Mesendoderm (in vitro differentiated cells): ENCODE measurements at places on chromosomes 7 and 10.

- H3K4me1 ChIP-seq: no peaks in the 10 kb centered on the region
- no peak overlapping the region for H3K27ac ChIP-seq
- no peak for DNase-seq
- no peaks in the 10 kb centered on the region for H3K27me3 ChIP-seq
These were observed 64.9 kb upstream of the GNA12 start for GRCh38 chr7:2909043-2909442.

DNA sequence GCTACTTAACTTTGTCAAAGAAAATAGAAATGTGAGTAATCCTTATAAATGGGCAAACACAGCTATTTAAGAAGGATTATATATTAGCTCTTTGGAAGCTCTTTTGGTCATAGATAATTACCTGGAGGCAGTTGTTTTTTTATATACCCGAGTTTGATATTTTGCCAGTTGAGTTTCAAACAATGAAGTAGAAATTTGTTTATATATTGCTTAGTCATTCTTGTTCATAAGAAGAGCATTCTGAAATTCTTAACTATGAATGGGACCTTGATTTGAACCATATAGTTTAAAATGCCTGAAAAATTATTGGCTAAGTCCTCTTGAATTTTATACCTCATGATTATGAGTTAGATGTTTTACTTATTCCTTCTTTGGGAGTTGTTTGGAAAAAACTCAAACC is 36.4 kb downstream of the MINPP1 start:
- no peak overlapping the region for H3K4me3 ChIP-seq
- H3K27ac ChIP-seq: no peak overlapping the region
- no peak for DNase-seq
- H3K27me3 ChIP-seq: no peaks in the 10 kb centered on the region
- H3K36me3 ChIP-seq: no peaks in the 10 kb centered on the region

- H3K4me3 ChIP-seq: no peak overlapping the region
- no peak overlapping the region for H3K27ac ChIP-seq
- DNase-seq: no peak
- H3K36me3 ChIP-seq: peaks cover 54% of the 10 kb centered on the region
- H3K27me3 ChIP-seq: no peaks in the 10 kb centered on the region
These were observed 18.5 kb downstream of the EIF3B start for GRCh38 chr7:2373124-2373556.

- no peak overlapping the region for H3K27ac ChIP-seq
- H3K27me3 ChIP-seq: no peaks in the 10 kb centered on the region
- H3K4me1 ChIP-seq: peaks cover 8% of the 10 kb centered on the region
- no peaks in the 10 kb centered on the region for H3K36me3 ChIP-seq
- DNase-seq: peak; percentile 61
These were observed 74.2 kb upstream of the ANLN start for GRCh38 chr7:36315309-36315944.

DNA sequence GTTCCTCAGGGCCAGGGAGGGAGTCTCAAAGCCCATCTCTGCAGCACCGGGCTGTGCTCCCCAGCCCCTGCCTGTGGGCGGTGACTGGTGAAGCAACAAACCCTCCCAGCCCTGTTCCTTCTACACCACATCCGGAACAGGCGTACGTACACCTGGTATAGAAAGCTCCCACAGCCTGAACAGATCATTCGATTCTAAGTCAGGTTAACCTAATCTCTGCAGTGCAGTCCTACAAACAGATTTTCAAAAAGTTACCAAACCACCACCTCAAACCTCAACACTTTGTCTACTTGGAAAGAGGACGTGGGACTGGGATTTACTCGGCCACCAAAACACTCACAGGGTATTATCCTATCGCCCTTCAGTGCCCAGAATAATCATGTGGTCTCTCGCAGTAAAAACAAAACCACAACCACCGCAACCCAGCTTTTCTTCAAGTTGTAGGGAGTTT is 238.4 kb downstream of the DIP2C start:
- no peak overlapping the region for H3K27ac ChIP-seq
- no peak for DNase-seq
- no peak overlapping the region for H3K4me3 ChIP-seq
- H3K4me1 ChIP-seq: no peaks in the 10 kb centered on the region
- H3K36me3 ChIP-seq: no peaks in the 10 kb centered on the region
- H3K27me3 ChIP-seq: no peaks in the 10 kb centered on the region

DNA sequence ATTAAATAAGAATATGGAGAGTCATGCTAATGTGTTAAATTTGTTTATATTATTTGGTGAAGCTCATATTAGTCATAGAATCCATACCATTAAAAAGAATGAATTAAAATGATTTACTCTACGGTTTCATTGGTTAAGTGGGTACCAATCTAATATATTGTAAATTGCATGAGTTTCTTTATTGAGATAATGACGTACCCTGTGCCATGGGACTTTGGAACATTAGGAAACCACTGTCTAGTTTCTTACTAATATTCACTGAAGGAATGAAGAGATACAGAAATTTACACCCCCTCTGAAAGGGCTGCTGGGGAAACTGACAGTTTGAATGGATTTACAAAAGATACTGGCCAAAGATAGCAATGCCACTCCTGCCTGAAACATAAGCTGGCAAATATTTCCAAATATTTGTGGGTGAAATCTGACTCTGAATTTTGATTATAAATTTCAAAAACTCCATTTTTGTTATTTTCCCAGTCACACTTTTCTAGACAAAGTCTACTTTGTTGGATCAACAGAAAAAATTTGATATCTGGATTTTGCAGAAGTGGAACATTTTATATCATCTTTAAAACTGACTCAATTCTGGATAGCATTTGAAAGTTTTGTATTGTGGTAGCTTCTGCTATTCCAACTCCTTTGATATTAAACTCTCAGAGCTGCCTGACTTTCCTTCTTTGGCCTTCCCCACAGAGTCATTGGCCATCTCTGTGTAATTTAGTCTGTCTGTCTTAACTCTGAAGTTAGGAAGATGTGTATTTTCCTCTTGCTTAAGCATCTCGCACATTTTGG is 22.3 kb downstream of the MDFIC start:
- H3K4me3 ChIP-seq: no peak overlapping the region
- H3K36me3 ChIP-seq: no peaks in the 10 kb centered on the region
- H3K4me1 ChIP-seq: peaks cover 4% of the 10 kb centered on the region
- no peak overlapping the region for H3K27ac ChIP-seq
- H3K27me3 ChIP-seq: no peaks in the 10 kb centered on the region

GRCh38 chr7:130948822-130949221 is 214.8 kb upstream of the KLF14 start:
- H3K27ac ChIP-seq: no peak overlapping the region
- no peaks in the 10 kb centered on the region for H3K36me3 ChIP-seq
- no peaks in the 10 kb centered on the region for H3K27me3 ChIP-seq
- H3K4me3 ChIP-seq: no peak overlapping the region
- H3K4me1 ChIP-seq: no peaks in the 10 kb centered on the region

DNA sequence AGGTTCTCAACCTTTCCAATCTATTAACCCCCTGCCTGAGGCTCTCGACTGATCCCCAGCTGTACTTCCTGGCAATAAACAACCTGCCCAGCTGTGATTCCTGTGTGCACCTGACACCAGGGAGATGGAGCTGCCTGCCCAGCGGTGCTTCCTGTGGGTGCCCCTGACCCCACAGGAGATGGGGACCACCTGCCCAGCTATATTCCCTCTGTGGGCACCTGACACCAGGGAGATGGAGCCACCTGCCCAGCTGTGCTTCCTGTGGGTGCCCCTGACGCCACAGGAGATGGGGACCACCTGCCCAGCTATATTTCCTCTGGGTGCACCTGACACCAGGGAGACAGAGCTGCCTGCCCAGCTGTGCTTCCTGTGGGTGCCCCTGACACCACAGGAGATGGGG is 184.0 kb downstream of the DIP2C start:
- no peaks in the 10 kb centered on the region for H3K4me1 ChIP-seq
- H3K4me3 ChIP-seq: no peak overlapping the region
- no peak for DNase-seq
- peaks cover 3% of the 10 kb centered on the region for H3K27me3 ChIP-seq
- H3K36me3 ChIP-seq: no peaks in the 10 kb centered on the region

DNA sequence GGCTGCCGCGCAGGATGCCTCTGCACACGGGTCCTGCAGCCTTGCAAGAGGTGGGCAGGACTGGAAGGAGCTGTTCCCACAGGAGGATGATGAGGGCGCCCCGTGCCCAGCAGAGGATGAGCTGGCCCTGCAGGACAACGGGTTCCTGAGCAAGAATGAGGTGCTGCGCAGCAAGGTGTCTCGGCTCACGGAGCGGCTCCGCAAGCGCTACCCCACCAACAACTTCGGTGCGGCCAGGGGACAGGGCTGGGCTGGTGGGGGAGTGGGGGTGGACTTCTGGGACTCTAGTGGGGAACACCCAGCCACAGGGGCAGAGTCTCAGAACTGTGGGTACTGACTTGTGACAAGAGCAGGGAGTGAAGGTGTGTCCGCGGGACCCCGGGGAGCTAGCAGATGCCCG is 16.0 kb downstream of the ZFYVE27 start:
- peaks cover 21% of the 10 kb centered on the region for H3K36me3 ChIP-seq
- no peak overlapping the region for H3K4me3 ChIP-seq
- H3K4me1 ChIP-seq: no peaks in the 10 kb centered on the region
- H3K27ac ChIP-seq: no peak overlapping the region

GRCh38 chr7:87218796-87219544 is 562 bp downstream of the TMEM243 start:
- no peaks in the 10 kb centered on the region for H3K36me3 ChIP-seq
- peaks cover 2% of the 10 kb centered on the region for H3K27me3 ChIP-seq

DNA sequence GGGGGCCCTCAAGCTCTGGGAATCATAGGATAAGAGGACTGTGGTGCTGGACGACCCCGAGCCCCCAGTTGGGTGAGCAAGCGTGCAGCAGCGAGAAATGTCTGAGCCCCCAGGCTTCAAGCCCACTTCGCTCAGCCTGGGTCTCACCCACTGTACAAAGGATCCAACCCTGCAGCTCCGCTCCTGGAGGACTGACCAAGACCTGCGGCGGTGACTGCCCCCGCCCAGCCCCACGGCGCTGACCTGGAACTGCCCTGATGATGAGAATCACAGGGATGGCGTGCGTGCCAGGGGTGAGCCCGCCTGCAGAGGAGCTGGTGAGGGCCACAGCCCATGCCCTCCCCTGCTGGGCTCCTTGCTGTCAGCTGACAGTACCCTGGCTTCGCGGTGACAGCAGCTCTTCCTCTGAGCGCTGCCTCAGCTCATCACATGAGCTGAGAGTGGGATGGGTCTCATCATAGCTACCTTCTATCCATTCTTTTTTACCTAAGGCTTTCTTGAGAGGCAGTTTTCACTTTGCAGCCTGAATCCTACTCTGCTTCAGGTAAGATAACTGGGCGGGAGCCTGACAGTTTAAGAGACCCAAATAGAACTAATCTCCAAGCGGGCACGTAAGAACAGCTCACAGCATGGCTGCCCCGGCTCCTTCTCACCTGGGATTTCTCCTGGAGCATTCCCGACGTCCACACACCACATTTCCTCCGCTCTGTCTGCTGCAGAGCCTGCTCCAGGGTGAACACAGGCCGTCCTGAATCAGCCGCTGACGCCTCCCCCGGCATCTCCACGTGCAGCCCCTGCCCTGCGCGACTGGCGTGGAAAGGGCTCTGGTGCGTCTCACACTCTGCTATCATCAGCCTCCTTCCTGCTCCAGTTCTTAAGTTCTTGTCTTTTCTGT is 329.9 kb downstream of the PTPRN2 start:
- H3K36me3 ChIP-seq: no peaks in the 10 kb centered on the region
- no peak for DNase-seq
- no peaks in the 10 kb centered on the region for H3K27me3 ChIP-seq
- H3K27ac ChIP-seq: no peak overlapping the region
- H3K4me3 ChIP-seq: no peak overlapping the region

DNA sequence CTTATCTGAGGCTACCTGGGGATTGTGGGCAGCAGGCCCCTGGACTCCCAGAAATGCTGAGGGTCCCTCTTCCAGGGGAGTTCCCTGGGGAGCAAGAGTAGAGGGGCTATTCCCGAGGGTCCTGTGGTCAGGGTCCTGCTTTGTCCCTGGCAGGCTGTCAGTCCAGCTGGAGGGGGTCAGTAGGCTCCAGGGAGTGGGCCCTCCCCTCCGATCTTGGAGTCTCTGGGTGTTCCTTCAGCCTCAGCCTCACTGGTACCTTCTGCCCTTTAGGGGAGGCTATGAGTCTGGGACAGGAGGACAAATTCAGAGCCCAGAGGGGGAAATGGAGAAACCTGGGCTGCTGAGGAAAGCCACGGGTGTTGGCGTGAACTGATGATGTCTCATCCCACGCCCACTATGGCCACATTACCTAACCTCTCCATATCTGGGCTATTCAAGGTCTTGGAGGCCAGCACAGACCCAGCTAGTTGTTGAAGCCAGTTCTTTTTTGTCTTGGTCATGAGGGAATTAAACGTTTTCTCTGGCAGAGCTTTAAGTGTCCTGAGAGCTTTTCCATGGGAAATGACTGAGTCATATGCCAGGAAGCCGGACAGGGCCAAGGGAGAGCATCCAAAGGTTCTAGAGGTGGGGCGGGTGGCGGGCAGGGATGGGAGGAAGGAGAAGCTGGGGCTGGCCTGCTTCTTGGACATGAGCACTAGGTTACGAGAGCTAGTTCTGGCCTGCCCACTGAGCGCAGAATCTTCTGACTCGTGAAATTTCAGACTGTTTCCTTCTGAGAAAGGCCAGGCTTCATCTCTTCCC is 6.2 kb downstream of the CALHM2 start:
- H3K36me3 ChIP-seq: peaks cover 26% of the 10 kb centered on the region
- no peaks in the 10 kb centered on the region for H3K27me3 ChIP-seq
- DNase-seq: no peak
- H3K4me3 ChIP-seq: no peak overlapping the region
- no peak overlapping the region for H3K27ac ChIP-seq

- no peak for DNase-seq
- no peaks in the 10 kb centered on the region for H3K36me3 ChIP-seq
- no peak overlapping the region for H3K27ac ChIP-seq
- H3K27me3 ChIP-seq: no peaks in the 10 kb centered on the region
- H3K4me3 ChIP-seq: no peak overlapping the region
- H3K4me1 ChIP-seq: no peaks in the 10 kb centered on the region
These were observed 6.9 kb downstream of the IFIT1B start for GRCh38 chr10:89384474-89385340.

DNA sequence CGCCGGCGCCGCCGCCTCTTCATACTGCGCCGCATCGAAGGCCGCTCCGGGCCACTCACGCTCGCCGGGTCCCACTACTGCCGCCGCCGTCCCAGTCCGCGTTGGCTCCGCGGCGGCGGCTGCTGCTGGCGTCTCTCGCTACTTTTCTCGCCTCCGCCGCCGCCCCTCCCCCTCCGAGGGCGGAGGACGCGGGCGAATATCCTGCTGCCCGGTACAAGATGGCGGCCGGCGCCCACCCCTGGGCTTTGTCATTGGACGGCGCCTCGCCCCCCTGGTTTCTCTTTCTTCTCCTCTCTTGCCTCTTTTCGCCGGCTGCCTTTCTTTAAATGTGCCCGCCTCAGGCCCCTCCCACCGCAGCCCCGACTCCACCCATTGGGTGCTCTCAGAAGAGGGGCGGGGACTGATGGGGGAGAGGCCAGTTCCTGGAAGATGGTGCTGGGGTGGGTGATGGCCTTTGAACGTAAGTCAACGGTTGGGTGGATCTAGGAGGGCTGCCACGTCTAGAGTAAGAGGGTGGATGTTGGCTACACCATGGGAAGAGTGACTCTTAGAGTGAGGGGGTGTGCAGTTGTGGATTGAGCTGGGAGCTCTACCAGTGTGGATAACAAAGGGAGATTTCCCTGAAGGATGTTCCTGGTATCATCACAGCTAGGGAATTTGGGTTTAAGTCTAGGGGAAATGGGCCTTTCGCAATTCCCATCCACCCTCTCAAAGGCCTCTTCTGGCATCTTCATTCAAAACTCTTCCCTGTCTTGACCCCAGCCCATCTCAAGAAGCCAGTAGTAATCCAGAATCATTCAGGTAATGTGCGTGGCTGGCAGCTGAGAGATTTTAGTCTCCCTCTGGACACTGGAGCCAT is at the start of gene CCDC71L:
TSS of gene CCDC71L (minus strand) at position 297 of the 859 bp plus-strand sequence. CDS start at position 35, 262 bp downstream.
- no peaks in the 10 kb centered on the region for H3K36me3 ChIP-seq
- H3K27me3 ChIP-seq: no peaks in the 10 kb centered on the region
- peak; percentile 97 for DNase-seq

- H3K4me1 ChIP-seq: no peaks in the 10 kb centered on the region
- H3K4me3 ChIP-seq: no peak overlapping the region
These were observed 205.3 kb upstream of the HDAC9 start for GRCh38 chr7:18290223-18290622.
